ENCODE measurements at places on chromosomes 7 and 10.

- DNase-seq: no peak
Measured at GRCh38 chr7:37442268-37442667, 6.4 kb downstream of the ELMO1 start.

GRCh38 chr10:88361494-88361893 lies 221.6 kb downstream of the RNLS start:
- DNase-seq: no peak

DNA sequence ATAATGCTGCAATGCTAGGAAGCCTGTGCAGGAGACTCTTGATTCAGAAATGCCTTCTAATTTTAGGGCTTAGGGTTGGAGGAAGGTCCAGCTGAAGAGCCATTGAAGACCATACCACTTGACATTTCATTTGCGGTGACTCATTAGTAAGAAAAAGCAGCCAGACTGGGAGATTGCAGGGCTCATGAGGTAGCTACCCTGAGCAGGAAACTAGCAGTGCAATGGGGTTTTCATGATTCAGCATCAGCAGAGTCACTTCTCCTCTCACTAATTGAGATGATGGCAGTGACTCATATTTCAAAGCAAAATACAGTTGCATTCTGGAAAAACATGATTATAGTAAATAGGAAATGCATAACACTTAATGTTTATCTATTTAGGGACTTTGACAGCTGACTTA lies 434.1 kb downstream of the DNAJB9 start:
- DNase-seq: no peak

GRCh38 chr7:112497481-112497880 lies 16.7 kb downstream of the LSMEM1 start:
- DNase-seq: no peak

DNA sequence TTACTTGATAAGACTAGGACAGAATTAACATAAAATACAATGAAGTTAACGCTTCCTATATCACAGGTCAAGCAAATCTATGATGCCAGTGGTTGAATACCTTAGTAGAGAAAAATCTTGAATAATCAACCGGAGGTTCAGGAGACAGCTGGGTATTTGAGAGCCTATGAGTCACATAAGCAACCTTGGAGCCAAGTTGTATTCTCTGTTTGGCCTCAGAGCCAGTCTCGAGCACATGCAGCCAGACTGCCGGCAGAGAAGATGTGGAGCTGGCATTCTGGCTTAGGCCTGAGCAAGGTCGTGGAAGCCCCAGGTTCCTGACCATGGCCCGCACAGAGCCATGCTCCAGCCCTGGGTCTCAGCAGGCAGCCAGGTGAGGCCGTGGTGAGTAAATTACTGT lies 90.3 kb downstream of the FAM204A start:
- DNase-seq: no peak

GRCh38 chr10:119831656-119832055 lies 41.0 kb downstream of the MCMBP start:
- DNase-seq: no peak

DNA sequence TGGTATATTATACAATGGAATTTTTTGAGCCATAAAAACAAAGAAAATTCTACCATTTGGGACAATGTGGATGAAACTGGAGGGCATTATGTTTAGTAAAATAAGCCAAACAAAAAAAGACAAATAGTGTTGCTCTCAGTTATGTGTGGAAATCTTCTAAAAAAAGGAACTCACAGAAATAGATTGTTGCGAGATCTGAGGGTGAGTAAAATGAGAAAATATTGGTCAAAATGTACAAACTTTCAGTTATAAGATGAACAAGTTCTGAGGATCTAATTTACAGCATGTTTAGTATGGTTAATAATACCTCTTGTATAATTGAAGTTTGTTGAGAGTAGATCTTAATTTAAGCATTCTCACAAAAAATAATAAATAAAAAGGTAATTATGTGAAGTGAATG lies 291.2 kb downstream of the KIF20B start:
- no peak for DNase-seq

GRCh38 chr7:132580277-132580676 lies 4.0 kb upstream of the PLXNA4 start:
- DNase-seq: no peak
